ENCODE measurements at places on chromosomes 6 and 20. TPM values are rescaled to one million over a fixed set of nuclear protein-coding genes. Genes with fewer than 3 reads are reported as not detected.

The ENPP3 gene
- polyA plus RNA-seq, result 0.55 TPM

The IDH3B gene
- 244 TPM for polyA plus RNA-seq

The EYA4 gene
- polyA plus RNA-seq, result 0.06 TPM

The SMIM26 gene
- 167 TPM for polyA plus RNA-seq

The C6orf163 gene
- 2.8 TPM for polyA plus RNA-seq

The LCA5 gene
- polyA plus RNA-seq, result 6.6 TPM

The VGLL2 gene
- not detected for polyA plus RNA-seq

The CSTF1 gene
- 46.8 TPM for polyA plus RNA-seq

The PRR18 gene
- 0.33 TPM for polyA plus RNA-seq

The OR2H1 gene
- not detected for polyA plus RNA-seq

The TAP2 gene
- 2.5 TPM for polyA plus RNA-seq

The MICA gene
- 16.4 TPM for polyA plus RNA-seq

The ERVFRD-1 gene
- not detected for polyA plus RNA-seq

The FERMT1 gene
- 9.6 TPM for polyA plus RNA-seq

The PI16 gene
- polyA plus RNA-seq, result 0.37 TPM

The TREM1 gene
- not detected for polyA plus RNA-seq

The FOXQ1 gene
- not detected for polyA plus RNA-seq

The CDSN gene
- polyA plus RNA-seq, result not detected

The LGSN gene
- polyA plus RNA-seq, result not detected

The COL19A1 gene
- not detected for polyA plus RNA-seq

The BPIFB1 gene
- not detected for polyA plus RNA-seq

The OPRL1 gene
- polyA plus RNA-seq, result 2.9 TPM

The SS18L1 gene
- 3.2 TPM for polyA plus RNA-seq

The LY6G6F gene
- not detected for polyA plus RNA-seq

The PTK7 gene
- polyA plus RNA-seq, result 75.8 TPM

The WFDC12 gene
- polyA plus RNA-seq, result not detected

The IYD gene
- polyA plus RNA-seq, result not detected

Measured in cardiac muscle cell (in vitro differentiated cells and primary cell).